ENCODE measurements at places on chromosomes 4 and X.

GRCh38 chr4:145351162-145351561 is 130.5 kb upstream of the SMAD1 start:
- no peak for DNase-seq

GRCh38 chr4:169225058-169225751 is 45.6 kb downstream of the SH3RF1 start:
- no peak for DNase-seq

DNA sequence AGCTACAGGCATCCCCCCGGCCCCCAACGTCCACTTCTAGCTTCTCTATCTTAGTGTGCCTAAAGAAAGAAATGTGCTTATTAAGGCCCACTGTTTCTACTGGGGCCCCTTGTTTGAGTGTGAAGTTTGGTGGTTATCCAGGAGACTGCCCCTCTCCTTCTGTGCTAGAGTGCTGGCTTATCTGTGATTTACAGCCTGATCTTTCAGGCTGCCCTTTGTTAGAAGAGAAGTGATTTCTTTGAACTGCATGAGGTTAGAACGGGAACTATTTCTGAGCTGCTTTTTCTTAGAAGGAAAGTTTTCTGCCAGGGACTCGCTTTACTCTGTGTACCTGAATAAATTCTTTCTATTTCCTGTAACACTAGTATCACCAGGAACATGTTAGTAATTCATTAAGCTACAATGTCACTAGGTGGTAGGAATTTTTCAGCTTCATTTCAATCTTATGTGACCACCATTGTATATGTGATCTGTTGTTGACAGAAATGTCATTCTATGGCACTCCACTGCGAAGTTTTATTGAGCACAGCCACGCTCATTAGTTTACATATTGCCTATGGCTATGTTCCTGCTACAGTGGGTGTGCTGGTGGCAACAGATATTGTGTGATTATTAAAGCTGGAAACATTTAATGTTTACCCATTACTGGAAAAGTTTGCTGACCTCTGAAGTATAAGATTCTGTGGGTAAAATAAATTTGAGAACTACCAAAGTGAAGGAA is 193.8 kb upstream of the CXorf51B start:
- no peak for DNase-seq

- no peak for DNase-seq
Observed at GRCh38 chr4:172232966-172233365, 419.8 kb downstream of the GALNTL6 start.

DNA sequence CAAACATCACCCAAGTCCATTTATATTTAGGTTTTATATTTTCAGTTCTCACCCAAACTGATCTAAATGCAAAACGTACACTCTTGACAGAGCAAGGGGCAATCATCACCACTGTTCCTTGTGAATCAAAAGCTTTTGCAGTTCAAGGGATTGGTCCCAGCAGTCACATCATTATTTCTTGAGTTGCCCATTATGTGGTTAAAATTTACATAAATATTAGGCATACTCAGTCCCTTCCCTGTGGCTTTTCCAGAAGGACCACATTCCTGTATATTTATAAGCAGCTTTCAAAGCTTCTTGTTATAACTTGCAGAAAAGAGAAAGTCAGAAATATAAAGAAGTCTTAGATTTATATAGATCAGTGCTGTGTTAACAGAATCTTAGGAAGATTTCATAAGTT is 224.4 kb downstream of the CLCN4 start:
- no peak for DNase-seq

GRCh38 chrX:19046343-19047215 is 62.7 kb upstream of the PHKA2 start:
- DNase-seq = no peak

DNA sequence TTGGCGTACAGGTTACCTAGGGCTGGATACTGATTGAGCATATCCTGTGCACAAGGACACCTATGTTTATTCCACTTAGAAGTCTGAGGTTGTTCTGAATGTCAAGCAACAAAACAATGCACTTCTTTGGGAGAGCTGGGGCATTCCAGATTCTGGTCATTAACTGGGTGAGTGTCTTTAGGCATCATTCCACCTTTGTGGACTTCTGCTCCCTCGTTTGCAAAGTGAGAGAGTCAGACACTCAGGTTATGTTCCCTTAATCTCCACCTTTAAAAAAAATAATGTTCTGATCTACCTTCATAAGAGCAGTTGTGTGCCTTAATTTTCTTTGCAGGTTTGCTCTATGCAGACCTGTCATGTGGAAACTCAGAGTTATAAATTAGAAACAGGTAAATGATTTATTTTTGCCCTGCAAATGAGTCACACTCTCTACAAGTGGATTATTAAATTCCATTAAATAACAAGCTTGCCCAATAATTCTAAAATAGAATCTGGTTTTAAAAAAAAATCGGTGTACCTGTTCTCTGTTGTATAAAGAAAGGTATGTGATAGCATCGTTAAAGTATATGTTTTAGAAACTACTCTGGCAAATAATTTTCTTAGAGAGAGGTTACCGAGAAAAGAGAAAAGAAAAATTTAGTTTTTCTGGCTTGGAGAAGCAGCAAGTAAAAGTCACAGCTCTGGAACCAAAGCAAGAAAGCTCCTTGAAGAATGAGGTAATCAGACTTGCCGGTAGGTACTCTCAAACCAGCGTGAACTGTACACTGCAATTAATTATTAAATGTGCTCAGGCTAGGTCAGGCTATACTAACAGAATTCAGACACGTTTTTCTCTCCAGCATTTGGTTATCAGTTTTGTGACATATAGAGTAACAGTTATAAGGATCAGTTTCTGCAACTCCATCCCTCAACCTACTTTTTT is 93.2 kb downstream of the SORBS2 start:
- no peak for DNase-seq

- no peak for DNase-seq
Observed at GRCh38 chrX:111337067-111337637, 66.9 kb upstream of the CAPN6 start.

GRCh38 chr4:138609943-138610350 is 367.8 kb upstream of the SLC7A11 start:
- DNase-seq = no peak

Measured in stimulated activated CD8-positive, alpha-beta memory T cell treated with anti-CD3 and anti-CD28 coated beads, Interleukin-2, amount 100 ng/mL, for 48 hours (primary cell).